ENCODE measurements at places on chromosomes 7 and 10. TPM values are rescaled to one million over a fixed set of nuclear protein-coding genes. Genes with fewer than 3 reads are reported as not detected.

Gene MRLN
- 67.7 TPM for total RNA-seq

Gene ZNF438
- total RNA-seq = 28.9 TPM

Gene PLAU
- total RNA-seq = 2.9 TPM

Gene TMEM273
- 11.2 TPM for total RNA-seq

Gene GPR26
- total RNA-seq = not detected

Gene ENO4
- not detected for total RNA-seq

Gene VPS41
- 6.3 TPM for total RNA-seq

Gene CCL24
- not detected for total RNA-seq

Gene PPP1R9A
- total RNA-seq = 5.9 TPM

Gene ANXA8L1
- not detected for total RNA-seq
